Heart left ventricle (tissue), 16 donors: ENCODE measurements at places on chromosomes 4 and X. TPM values are rescaled to one million over a fixed set of nuclear protein-coding genes. Genes with fewer than 3 reads are reported as not detected.

- H3K27me3 ChIP-seq, result no peaks in the 10 kb centered on the region
- no peak overlapping the region for H3K27ac ChIP-seq
- H3K4me1 ChIP-seq, result no peaks in the 10 kb centered on the region
- no peak overlapping the region for H3K4me3 ChIP-seq
Measured at GRCh38 chr4:3413217-3413671, 28.5 kb upstream of the HGFAC start.

- DNase-seq, result peak; percentile 26
- no peak overlapping the region for H3K4me3 ChIP-seq
- no peaks in the 10 kb centered on the region for H3K4me1 ChIP-seq
Measured at GRCh38 chr4:1882850-1883271, 11.7 kb downstream of the NSD2 start.

DNA sequence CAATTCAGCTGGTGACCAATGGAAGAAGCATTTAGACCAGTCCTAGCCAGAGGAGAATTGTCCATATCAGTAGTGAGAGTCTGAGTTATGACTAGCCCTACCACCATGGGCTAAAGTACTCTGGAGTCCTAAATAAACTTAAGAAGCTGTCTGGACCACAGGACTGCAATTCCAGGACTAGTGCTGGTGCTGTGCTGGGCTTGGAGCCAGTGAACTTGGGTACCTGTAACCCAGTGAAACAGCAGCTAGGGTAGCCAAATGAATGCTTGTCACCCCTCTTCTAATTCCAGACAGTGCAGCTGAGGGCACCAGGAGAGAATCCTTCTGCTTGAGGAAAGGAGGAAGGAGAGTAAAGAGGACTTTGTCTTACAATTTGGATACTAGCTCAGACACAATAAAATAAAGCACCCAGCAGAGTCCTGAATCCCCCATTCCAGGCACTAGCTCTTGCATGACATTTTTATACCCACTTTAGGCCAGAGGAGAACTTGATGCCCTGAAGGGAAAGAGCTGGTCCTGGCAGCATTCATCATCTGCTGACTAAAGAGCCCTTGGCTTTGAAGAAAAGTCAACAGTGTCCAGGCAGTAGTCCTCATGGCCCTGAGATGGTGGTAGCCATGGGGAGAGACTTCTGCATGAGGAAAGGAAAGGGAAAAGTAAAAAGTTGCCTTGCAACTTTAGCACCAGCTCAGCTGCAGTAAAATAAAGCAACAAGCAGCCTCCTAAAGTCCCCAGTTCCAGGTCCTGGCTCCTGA lies 2675.7 kb downstream of the PCDH7 start:
- H3K27ac ChIP-seq, result no peak overlapping the region
- no peak for DNase-seq
- no peaks in the 10 kb centered on the region for H3K36me3 ChIP-seq
- no peaks in the 10 kb centered on the region for H3K27me3 ChIP-seq
- no peak overlapping the region for H3K4me3 ChIP-seq

DNA sequence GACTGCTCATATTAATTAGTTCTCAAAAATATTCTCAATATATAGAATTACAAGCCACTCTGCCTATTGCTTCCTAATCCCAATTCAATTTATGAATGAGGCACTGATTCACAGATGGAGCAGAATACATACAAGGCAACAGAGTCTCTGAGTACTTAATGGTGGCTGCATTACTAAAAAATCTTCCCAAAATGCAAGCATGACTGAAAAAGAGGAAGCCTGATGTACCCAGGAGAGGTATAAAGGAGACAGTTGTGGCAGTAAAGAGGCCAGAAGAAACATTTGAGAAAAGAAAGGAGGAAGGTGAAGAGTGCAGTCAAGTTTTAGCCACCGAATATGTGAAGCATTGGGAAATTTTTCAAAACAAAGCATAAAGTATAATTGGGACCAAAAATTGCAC lies 163.2 kb upstream of the INTU start:
- no peak for DNase-seq
- no peaks in the 10 kb centered on the region for H3K36me3 ChIP-seq
- H3K4me1 ChIP-seq, result no peaks in the 10 kb centered on the region

DNA sequence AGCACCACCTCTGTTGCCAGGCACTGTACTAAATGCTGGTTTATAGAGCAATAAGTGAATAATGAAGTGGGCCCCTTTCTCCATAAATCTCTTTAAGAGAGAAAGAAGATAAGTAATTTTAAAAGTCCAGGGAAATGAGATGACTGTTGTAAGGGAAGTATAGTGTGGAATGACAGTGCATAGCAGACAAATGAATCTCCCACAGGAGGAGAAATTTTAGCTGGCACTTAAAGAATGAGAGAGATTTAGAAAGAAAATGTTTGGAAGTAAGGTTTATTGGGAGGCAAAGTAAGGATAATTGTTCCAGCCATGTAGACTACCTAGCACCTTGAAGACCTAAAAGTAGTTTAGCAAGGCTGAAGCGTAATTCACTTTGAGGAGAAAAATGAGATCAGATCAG lies 1081.1 kb upstream of the PABPC4L start:
- H3K36me3 ChIP-seq, result no peaks in the 10 kb centered on the region
- no peaks in the 10 kb centered on the region for H3K27me3 ChIP-seq
- H3K27ac ChIP-seq, result no peak overlapping the region
- H3K4me1 ChIP-seq, result no peaks in the 10 kb centered on the region

GRCh38 chr4:124806403-124806802 lies 93.9 kb upstream of the ANKRD50 start:
- DNase-seq, result no peak
- H3K4me3 ChIP-seq, result no peak overlapping the region
- H3K4me1 ChIP-seq, result no peaks in the 10 kb centered on the region
- H3K36me3 ChIP-seq, result no peaks in the 10 kb centered on the region
- no peaks in the 10 kb centered on the region for H3K27me3 ChIP-seq

DNA sequence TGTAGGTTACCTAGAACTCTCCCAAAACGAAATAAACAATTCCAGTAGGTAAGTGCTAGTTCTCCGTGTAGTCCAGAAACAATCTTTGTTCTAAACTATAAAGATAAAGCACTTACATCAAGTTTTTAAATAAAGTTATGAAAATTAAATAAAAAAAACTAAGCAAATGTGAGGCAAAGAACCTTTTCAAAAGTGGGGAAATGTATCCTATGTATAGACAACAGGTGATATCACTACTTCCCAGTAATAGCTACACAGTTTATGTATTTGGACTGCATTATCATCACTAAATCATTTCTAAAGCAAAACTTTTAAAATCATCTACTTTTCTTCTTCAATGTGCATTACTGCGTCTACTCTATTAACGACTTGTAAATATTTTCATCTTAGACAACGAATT lies 2.0 kb downstream of the YTHDC1 start:
- DNase-seq, result no peak
- H3K27me3 ChIP-seq, result no peaks in the 10 kb centered on the region
- H3K36me3 ChIP-seq, result no peaks in the 10 kb centered on the region
- H3K4me3 ChIP-seq, result peak overlapping the region; percentile 91
- H3K4me1 ChIP-seq, result peaks cover 53% of the 10 kb centered on the region

GRCh38 chr4:102733084-102733483 lies 27.7 kb downstream of the MANBA start:
- no peak for DNase-seq
- H3K36me3 ChIP-seq, result no peaks in the 10 kb centered on the region
- peaks cover 22% of the 10 kb centered on the region for H3K4me1 ChIP-seq
- H3K4me3 ChIP-seq, result no peak overlapping the region

GRCh38 chr4:174538123-174538875 lies 16.0 kb upstream of the HPGD start:
- H3K36me3 ChIP-seq, result no peaks in the 10 kb centered on the region
- H3K27me3 ChIP-seq, result no peaks in the 10 kb centered on the region
- no peak overlapping the region for H3K27ac ChIP-seq
- no peaks in the 10 kb centered on the region for H3K4me1 ChIP-seq
- DNase-seq, result no peak
- no peak overlapping the region for H3K4me3 ChIP-seq

GRCh38 chrX:17432158-17432557 lies 57.2 kb downstream of the NHS start:
- no peak for DNase-seq
- no peak overlapping the region for H3K4me3 ChIP-seq
- no peak overlapping the region for H3K27ac ChIP-seq
- H3K36me3 ChIP-seq, result no peaks in the 10 kb centered on the region
- no peaks in the 10 kb centered on the region for H3K4me1 ChIP-seq

Gene MAGEA2
- total RNA-seq, result not detected

Gene FAM133A
- total RNA-seq, result not detected

Gene RNF175
- 0.66 TPM for total RNA-seq

Gene RNF128
- total RNA-seq, result 0.21 TPM

Gene CT45A10
- not detected for total RNA-seq

Gene PF4V1
- total RNA-seq, result not detected

Gene SMIM10L2A
- 1.2 TPM for total RNA-seq
